ENCODE measurements at places on chromosomes 3 and 15. TPM values are rescaled to one million over a fixed set of nuclear protein-coding genes. Genes with fewer than 3 reads are reported as not detected.

SAMMSON gene
- not detected for total RNA-seq

P2RY1 gene
- total RNA-seq: 0.19 TPM

DPH6 gene
- 13.9 TPM for total RNA-seq

- no peak for DNase-seq
Observed at GRCh38 chr15:69591905-69592508, 139.4 kb downstream of the RPLP1 start.

Data from activated CD4-positive, alpha-beta T cell treated with anti-CD3 and anti-CD28 coated beads, Interleukin-2, amount 10 ng/mL, durations not matched to agents 7 days and 5 days (primary cell).